ENCODE measurements at places on chromosomes 3 and 15.

GRCh38 chr3:38015485-38015884 is 14.0 kb downstream of the PLCD1 start:
- DNase-seq, result no peak

- no peak for DNase-seq
Measured at GRCh38 chr3:94285872-94286271, 223.0 kb downstream of the NSUN3 start.

GRCh38 chr3:11759996-11760395 is 86.7 kb downstream of the TAMM41 start:
- no peak for DNase-seq

GRCh38 chr3:184175981-184176376 is 1.3 kb downstream of the AP2M1 start:
- DNase-seq, result no peak

DNA sequence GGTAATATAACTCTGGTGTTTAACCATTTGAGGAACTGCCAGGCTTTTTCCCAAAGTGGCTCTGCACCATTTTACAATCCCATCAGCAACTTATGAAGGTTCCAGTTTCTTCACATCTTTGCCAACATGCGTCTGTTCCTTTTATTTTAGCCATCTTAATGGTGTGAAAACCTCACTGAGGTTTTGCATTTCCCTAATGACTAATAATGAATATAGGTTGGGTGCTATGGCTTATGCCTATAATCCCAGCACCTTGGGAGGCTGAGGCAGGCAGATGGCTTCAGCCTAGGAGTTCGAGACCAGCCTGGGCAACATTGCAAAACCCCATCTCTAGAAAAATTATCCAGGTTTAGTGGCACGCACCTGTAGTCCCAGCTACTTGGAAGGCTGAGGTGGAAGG is 210.6 kb downstream of the TCF12 start:
- no peak for DNase-seq

DNA sequence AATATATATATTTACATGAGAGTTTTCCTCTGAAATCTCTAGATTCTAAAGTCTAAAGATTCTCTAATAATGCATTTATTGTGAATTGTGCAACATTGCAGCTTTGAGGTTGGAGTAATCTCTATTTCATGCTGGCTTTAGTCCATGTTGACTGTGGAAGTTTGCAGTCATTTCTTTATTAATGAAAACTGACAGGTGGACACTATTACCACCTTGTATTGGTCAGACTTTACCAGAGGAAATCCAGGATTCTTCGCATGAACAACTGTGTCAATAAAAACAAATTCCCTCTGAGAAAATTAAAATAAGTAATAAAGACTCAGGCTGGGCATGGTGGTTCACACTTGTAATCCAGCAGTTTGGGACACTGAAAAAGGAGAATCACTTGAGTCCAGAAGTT is 274.1 kb downstream of the SHQ1 start:
- no peak for DNase-seq

DNA sequence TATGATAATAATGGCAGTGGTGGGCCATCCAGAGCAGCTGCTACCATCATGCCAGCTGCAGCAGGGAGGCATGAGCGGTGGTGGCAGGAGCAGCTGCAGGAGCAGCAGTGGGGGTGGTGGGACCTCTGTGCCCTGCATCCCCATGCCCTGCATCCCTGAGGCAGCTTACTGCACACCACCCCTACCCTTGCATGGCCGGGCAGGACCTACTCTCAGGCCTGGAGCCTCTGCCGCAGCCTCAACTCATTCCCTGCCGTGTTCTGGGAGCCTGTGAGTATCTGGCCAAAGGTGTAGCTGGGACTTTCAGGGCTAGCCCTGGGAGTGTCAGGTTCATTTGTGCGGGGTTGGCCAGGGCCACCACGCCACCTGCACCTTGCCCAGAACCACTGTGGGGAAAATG is 3.3 kb upstream of the XCR1 start:
- DNase-seq, result no peak

- DNase-seq, result no peak
Measured at GRCh38 chr3:146803745-146804144, 198.6 kb upstream of the PLSCR5 start.

DNA sequence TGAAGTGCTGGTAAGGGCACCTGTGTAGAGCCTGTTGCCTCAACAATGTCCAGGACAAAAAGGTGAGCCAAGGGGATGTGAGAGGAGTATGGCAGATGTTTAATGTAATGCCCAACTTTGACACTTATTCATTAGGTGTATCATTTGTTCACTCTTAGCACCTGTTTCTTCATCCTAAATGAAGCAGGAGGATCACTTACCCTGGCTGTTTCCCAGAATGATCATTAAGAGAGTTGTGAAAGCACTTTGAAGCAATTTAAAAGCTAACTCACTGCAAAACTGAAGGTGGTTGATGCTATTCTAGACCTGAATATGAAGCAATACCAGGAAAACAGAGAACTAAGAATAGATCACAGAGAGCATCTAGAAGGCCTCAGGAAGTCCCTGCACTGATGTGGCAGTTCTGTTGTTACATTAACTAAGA is 3.4 kb upstream of the HHLA2 start:
- no peak for DNase-seq

DNA sequence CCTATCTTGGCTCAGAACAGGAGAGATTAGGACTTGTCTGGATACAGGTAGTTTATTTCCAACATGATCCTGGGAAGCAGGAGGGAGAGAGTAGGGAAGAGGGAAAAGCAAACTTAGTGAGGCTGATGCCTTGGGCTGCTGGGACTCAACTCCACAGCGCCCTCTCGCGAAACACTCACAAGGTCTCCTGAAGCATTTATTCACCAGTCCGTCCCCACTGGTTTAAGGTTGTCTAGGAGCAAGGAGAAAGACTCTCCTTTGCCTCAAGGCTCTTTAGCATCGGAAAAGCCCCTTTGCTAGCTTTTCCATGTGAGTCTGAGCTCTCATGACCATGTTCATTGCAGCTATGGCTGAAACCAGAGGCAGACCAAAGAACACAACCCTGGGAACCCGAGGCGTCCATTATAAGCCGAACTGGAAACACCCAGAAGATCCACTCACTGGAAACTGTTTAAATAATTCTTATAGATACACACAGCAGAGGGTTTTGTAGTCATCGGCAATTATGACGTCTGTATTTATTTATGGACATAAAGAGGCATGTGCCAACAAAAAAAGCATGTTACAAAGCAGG is 244.5 kb downstream of the CD47 start:
- DNase-seq, result no peak

- DNase-seq, result no peak
Measured at GRCh38 chr15:92392462-92392861, 1.2 kb upstream of the ST8SIA2 start.

DNA sequence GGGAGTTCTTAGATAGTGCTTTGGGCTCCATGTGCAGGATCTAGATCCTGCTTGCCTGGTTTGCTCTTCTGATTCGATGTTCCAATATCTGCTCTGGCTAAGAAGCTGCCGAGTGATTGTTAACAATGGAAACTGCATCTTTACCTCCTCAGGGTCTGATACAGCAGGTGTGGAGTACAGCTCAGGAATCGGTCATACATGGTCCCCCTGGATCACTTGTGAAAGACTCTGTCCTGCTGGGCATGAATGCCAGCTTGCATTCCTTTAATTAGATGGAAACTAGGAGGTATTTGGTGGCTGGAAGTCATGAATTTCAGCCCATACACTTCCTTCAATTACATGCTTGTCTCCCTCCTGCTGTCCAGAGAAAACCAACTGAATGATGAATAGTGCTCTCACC is 95.3 kb downstream of the CHRNA7 start:
- DNase-seq, result no peak

DNA sequence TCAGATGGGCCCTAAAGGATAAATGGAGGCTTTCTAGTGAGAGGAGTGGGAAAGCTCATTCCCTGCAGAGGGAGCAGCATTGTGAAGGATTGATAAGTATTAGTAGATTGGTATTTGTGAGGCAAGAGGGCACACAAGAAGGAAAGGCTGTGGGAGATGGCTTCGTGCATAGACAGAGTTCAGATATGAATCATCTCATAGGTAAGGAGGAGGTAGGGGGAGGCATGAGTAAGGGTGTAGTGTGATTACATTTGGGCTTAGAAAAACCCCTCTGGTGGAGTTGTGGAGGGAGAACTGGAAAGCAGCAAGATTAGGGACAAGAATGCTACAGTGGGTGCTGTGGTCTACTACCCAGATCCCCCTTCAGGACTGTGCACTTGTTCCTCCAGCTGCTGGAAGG is 29.6 kb downstream of the ONECUT1 start:
- no peak for DNase-seq

DNA sequence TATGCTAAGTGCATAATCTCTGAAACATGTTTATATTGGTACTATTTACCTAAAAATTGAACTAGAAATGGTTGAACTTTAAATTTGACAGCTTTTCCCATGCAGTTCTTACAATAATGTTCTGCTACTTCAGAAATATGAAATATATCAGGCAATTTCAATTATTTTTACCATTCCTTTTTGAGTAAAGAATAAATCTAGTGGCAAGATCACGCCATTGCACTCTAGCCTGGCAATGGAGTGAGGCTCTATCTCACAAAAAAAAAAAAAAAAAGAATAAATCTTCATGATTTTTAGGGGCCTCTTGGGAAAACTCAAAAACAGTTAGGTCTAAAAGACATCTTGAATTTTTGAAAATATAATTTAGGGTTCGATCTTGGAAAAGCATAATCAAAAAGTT is 10.6 kb upstream of the DNAAF4 start:
- no peak for DNase-seq

- DNase-seq, result no peak
Measured at GRCh38 chr3:146468671-146469149, 651 bp downstream of the PLSCR2 start.

DNA sequence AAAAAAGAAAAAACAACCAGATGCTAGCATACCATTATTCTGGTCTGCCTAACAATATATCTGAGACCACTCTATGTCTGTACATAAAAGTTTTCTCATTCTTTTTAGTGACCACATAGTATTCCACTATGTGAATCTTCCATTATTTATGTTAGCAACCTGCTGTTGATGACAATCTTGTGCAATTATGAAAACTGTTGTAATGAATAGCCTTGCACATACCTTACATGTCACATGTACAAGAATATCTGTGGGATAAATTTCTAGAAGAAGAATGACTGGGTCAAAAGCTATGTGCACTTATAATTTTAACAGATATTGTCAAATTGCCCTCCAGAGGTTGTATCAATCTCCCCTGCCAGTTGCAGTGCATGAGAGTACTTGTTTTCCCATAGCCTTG is 62.5 kb downstream of the ARHGAP31 start:
- no peak for DNase-seq

GRCh38 chr15:22960556-22960955 is 19.6 kb downstream of the CYFIP1 start:
- DNase-seq, result no peak

- DNase-seq, result no peak
Measured at GRCh38 chr3:5144316-5144994, 22.4 kb downstream of the ARL8B start.

DNA sequence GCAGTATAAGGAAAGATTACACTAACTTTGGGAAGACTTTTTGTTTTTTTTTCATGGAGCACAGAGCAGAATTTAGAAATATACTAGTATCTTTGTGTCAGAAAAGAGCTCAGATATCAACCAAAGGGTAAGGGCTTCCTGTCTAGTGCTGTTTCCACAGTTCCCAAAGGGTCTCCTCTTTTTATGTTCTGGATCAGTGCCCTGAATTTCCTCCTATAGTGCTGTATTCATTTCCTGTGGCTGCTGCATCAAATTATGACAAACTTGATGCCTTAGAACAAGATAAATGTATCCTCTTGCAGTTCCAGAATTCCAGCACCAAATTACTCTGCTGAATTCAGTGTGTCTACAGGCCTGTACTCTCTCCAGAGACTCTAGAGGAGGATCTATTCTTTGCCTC is 219.8 kb upstream of the THRB start:
- no peak for DNase-seq

GRCh38 chr3:114451561-114452018 is 157.8 kb downstream of the TIGIT start:
- DNase-seq, result no peak

- DNase-seq, result no peak
Measured at GRCh38 chr3:126147932-126148683, 32.3 kb downstream of the ALDH1L1 start.
